ENCODE measurements at places on chromosomes 16 and 17. TPM values are rescaled to one million over a fixed set of nuclear protein-coding genes. Genes with fewer than 3 reads are reported as not detected.

LPO gene
- total RNA-seq: 0.21 TPM

TAOK2 gene
- 43.8 TPM for total RNA-seq

NTN1 gene
- under 0.01 TPM for total RNA-seq

MRTFB gene
- 7.5 TPM for total RNA-seq

CHST4 gene
- total RNA-seq: under 0.01 TPM

OR1F1 gene
- 0.14 TPM for total RNA-seq

KRTAP3-2 gene
- not detected for total RNA-seq

TMC6 gene
- total RNA-seq: 78.7 TPM

SDR42E1 gene
- 28.5 TPM for total RNA-seq

GNAO1 gene
- under 0.01 TPM for total RNA-seq

HS3ST2 gene
- 0.71 TPM for total RNA-seq

NOTUM gene
- total RNA-seq: not detected

SHBG gene
- total RNA-seq: 0.21 TPM

MAP2K6 gene
- 1.4 TPM for total RNA-seq

WIPI1 gene
- 51.3 TPM for total RNA-seq

MMP28 gene
- total RNA-seq: 31.8 TPM

PPP1R27 gene
- not detected for total RNA-seq

CCL3 gene
- total RNA-seq: not detected

GALNS gene
- 16.4 TPM for total RNA-seq

RMI2 gene
- total RNA-seq: 2.5 TPM

RBFOX1 gene
- total RNA-seq: not detected

TMEM88 gene
- total RNA-seq: 0.85 TPM

PTX4 gene
- not detected for total RNA-seq

CLEC3A gene
- total RNA-seq: not detected

KCNJ2 gene
- under 0.01 TPM for total RNA-seq

CDK12 gene
- total RNA-seq: 38.4 TPM

AATK gene
- 0.34 TPM for total RNA-seq

GNG13 gene
- not detected for total RNA-seq

KRTAP1-3 gene
- not detected for total RNA-seq

CD300H gene
- not detected for total RNA-seq

C1QTNF1 gene
- 3.4 TPM for total RNA-seq

SPATA22 gene
- not detected for total RNA-seq

CCP110 gene
- total RNA-seq: 9.9 TPM

OR3A3 gene
- total RNA-seq: not detected

FAM171A2 gene
- total RNA-seq: 1.4 TPM

CA7 gene
- total RNA-seq: not detected

TBC1D3C gene
- not detected for total RNA-seq

CACNG5 gene
- total RNA-seq: not detected

KCNJ12 gene
- 1.00 TPM for total RNA-seq

APOH gene
- not detected for total RNA-seq

OTOP2 gene
- total RNA-seq: 0.34 TPM

ABI3 gene
- 0.14 TPM for total RNA-seq

CDH3 gene
- total RNA-seq: 791 TPM

KRT36 gene
- total RNA-seq: not detected

KRTAP4-4 gene
- total RNA-seq: not detected

NOXO1 gene
- total RNA-seq: 0.28 TPM

CHTF18 gene
- total RNA-seq: 3.1 TPM

ABCA9 gene
- total RNA-seq: 0.71 TPM

SLC12A3 gene
- not detected for total RNA-seq

SLC16A13 gene
- 3.0 TPM for total RNA-seq

UMOD gene
- total RNA-seq: not detected

MTSS2 gene
- total RNA-seq: 73.8 TPM

KRT20 gene
- total RNA-seq: not detected

KRT39 gene
- not detected for total RNA-seq

MYO18A gene
- total RNA-seq: 75.8 TPM

All from nasal cavity respiratory epithelium epithelial cell of viscerocranial mucosa (primary cell).